ENCODE measurements at places on chromosomes 2 and 18.

- DNase-seq: no peak
Measured at GRCh38 chr18:74257083-74257482, 34.7 kb downstream of the CYB5A start.

DNA sequence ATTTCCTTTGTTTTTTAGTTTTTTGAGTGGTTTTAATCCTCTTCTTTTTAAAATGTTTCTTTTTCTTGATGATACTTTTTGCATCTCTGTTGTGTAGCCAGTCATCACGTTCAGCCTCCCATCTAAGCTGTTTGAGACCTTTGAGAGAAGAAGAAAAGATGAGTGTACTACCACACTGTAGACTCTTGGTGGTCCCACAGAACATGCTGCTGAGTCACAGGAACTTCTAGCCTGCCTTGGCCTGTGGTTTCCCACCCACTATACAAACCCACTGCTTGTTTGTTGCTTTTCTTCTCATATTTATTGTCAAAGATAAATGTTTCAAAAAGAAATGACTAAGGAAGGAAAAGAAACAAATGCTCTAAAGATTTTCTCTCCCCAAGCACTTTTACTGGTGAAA, 5.5 kb downstream of the CEBPZOS start:
- DNase-seq: no peak

- DNase-seq: no peak
Measured at GRCh38 chr18:23359421-23359820, 93.7 kb upstream of the RIOK3 start.

GRCh38 chr2:28469947-28470535, 25.8 kb upstream of the PLB1 start:
- DNase-seq: no peak

GRCh38 chr2:235494716-235495372, 1.0 kb downstream of the AGAP1 start:
- no peak for DNase-seq

DNA sequence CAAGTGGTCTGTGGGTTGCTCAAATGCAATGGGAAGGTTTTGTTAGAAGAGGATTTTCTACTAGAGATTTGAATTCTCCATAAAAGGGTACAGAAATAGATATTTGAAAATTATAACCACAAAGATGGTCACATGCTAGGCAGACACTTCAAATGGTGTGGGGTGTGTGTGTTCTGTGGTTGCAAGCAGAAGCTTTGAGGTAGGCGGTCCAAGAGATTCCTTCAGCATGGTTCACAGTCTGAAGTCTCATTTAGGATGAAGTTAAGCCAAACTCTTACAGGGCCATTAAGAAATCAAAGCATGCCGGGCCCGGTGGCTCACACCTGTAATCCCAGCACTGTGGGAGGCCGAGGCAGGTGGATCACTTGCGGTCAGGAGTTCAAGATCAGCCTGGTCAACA, 38.3 kb upstream of the RMDN2 start:
- no peak for DNase-seq

DNA sequence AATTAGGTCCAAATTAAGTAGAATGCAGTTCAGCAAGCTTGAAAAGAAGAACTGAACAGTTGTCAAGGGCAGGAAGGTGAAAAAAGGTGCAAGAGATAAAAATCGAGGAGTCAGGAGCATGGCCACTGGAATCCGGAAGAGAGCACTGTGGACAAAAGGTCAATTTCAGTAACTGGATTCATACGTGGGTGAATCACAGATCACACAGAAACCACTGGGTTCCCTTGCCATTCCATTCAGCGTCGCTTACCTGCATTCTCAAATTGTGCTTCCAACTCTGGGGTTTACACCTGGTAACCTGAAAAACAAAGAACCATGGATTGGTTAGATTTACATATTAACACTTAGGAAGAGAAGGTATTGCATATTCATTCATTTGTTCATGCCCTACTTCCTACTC, 21.6 kb upstream of the LMAN1 start:
- no peak for DNase-seq

DNA sequence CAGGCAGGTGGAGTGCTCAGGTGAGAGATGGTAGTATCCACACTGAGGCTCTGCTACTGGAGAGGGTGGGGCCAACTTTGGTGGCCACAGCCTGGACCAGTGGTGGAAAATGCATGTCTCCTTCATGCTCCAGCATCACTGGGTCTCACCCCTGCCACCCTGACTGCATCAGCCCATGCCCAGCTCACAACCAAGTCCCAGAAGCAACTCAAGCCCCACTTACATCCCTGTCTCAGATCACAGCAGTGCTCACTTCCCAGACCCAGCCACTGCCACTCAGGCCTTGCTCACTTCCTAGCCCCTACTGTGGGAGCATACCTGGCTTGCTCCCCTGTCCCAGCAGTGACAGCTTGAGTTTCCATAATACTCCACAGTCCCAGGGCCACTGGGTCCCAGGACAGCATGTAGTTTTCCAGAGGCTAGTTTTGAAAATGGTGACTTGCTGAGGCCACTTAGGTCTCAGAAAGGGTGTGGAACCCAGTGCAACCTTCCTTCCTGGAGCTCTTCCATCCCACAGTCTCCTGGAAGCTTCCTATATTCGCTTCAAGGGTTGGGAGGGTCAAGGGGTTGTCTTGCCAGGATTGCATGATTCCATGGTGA, 58.8 kb downstream of the GPC1 start:
- DNase-seq: no peak

- no peak for DNase-seq
Measured at GRCh38 chr2:48346124-48346536, 183.8 kb upstream of the STON1 start.

- DNase-seq: no peak
Measured at GRCh38 chr2:2302359-2302758, 28.7 kb downstream of the MYT1L start.

DNA sequence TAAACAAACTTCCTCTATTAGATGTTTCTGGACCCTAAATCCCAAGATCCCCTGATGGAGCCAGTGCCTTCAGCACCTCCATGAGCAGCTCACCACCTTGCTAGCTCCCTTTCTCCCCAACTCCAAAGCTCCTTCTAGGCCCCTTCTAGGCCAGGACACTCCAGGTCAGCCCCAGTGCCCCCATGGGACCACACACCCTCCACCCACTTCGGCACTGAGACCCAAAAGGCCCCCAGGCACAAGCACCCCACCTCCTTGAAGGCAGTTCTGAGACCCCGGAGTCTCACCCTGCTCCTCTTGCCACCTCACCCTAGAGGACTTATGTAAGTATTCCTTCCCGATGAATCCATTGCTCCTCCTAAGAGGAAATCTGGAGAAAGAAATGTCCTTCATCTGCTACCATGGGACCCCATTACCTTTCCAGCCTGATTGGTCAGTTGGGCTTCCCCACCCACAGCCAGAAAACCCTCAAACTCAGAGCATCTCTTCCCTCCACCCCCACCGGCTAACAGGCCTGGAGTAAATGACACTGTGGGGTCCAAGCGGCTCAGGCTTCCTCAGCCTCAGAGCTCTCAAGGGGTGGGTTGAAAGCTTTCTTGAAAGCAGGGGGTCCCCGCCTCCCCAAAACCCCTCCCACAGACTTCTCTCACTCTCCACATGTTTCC, 9.8 kb upstream of the ARMC9 start:
- no peak for DNase-seq

DNA sequence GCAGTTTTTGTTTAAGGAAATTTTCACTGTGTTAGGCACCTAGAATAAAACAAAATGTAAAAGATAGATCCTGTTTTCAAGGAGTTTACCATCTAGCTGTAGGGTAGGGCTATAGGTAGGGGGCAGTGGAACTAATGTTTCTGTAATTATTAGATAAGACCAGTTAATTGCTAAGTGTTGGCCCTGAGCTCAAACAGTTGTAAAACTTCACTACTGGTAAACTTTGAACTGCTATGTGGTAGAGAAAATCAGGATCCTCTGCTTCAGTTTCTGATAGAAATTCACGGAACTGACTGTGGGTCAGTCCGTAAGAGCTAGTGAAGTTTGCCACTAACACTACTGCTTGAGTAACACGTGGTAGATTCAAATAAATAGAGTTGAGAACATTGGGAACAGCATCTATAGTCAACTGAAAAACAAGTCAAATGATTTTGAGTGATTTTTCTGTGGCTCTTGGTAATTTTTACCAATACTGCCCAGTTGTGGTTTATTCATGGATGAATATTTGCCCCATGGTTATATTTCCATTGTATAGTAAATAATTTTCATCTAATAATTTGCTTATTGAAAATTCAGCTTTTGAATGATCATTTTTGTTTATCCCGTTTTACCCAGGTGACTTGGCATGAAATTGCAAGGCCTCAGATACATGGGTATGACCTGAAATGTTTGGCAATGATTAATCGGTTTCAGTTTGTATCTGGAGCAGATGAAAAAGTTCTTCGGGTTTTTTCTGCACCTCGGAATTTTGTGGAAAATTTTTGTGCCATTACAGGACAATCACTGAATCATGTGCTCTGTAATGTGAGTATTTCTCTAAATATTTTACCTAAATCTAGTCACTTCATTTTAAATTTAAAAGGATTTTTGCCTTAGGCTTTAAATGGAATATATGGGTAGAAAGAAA, 26.4 kb downstream of the ELP2 start:
- DNase-seq: no peak

DNA sequence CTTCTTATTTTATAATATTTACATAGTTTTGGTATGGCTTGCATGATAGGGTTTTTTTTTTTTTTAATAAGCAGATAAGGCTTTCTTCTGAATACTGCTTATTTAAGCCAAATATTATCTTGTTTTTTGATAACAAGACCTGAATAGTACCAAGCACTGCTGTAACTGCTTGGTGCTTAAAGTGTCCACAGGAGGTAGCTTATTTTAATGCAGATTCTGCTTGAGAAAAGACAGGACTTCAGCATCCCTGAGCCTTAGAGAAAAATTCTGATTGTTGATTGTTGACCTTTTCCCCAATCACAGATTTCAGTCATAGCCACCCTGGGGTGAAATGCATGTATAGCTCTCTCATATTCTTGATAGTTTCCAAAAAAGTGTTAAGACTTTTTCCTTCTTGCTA, 336.4 kb downstream of the CTNNA2 start:
- DNase-seq: no peak

GRCh38 chr18:58979615-58980014, 114.9 kb downstream of the ZNF532 start:
- DNase-seq: no peak

GRCh38 chr18:79399275-79400081, 3.7 kb downstream of the NFATC1 start:
- DNase-seq: no peak

- no peak for DNase-seq
Measured at GRCh38 chr2:102489646-102490045, 16.6 kb downstream of the SLC9A4 start.

DNA sequence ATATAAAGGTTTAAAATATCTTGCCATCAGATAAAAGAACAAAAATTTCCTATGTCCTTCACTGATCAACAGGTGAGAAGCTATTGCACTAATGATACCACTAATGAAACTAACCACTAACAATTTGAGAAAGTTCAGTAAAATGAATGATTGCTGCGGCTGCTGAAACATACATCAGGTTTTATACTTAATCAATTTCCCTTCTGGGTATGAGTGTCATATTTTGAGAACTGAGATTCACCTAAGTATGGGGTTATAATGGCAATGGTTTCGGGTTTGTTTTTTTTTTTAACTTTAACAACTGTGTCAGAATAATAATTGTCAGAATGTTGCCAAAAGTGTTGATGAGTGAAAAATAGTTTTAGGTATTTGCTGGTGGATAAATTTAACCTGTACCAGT, 151.3 kb upstream of the SLC39A10 start:
- DNase-seq: no peak

GRCh38 chr2:218727502-218728165, 17.0 kb downstream of the TTLL4 start:
- peak; percentile 29 for DNase-seq

- DNase-seq: peak; percentile 72
Measured at GRCh38 chr18:27750014-27750413, 426.9 kb downstream of the CDH2 start.

DNA sequence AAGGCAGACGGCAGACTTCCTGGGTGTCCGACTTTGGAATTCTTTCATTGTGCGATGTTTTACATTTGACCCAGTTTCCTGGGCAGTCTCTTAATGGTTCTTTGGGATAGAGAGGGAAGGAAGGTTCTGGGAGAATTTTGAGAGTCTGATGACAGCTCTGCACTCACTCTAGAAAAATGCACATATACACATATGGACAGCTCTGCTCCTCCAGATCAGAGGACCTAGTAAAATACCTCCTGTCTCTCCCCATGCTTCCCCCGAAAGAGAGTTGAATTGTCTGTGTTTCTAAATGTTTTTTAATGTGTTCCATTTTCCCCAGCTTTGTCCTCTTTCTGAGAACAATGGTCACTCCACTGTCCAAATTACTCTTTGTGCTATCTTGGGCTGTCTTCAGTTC, 102.0 kb upstream of the CXCR4 start:
- DNase-seq: no peak

GRCh38 chr2:76985387-76986136, 536.6 kb downstream of the LRRTM4 start:
- DNase-seq: peak; percentile 3

GRCh38 chr18:41695441-41695840, 259.6 kb upstream of the PIK3C3 start:
- DNase-seq: no peak

GRCh38 chr2:178194600-178195389, 483 bp downstream of the OSBPL6 start:
- peak; percentile 46 for DNase-seq

GRCh38 chr18:78240101-78240500, 739.5 kb upstream of the SALL3 start:
- no peak for DNase-seq

DNA sequence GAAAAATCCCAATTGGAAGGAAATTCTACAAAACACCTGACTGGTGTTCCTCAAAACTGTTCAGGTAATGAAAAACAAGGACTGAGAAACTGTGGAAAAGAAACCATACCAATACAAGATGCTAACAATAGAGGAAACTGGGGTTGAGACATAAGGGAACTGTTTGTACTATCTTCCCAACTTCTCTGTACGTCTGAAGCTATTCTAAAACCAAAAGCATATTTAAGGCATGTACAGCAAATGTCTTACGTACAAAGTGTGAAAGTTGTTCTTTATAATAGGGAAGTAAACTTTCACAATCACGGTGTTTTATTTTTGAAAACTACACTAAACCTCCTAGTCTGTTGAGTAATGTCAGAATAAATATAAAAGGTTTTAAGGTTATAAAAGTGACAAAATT, 776.1 kb upstream of the RAB6C start:
- DNase-seq: no peak
